ENCODE measurements at places on chromosomes 3 and 15. TPM values are rescaled to one million over a fixed set of nuclear protein-coding genes. Genes with fewer than 3 reads are reported as not detected.

Gene SAMMSON
- not detected for total RNA-seq

Gene KCNAB1
- 14.1 TPM for total RNA-seq

Gene AGBL1
- 2.5 TPM for total RNA-seq

Gene MYZAP
- total RNA-seq = 0.63 TPM

Gene OCA2
- total RNA-seq = 12.2 TPM

Gene TRIM42
- total RNA-seq = not detected

Gene THAP10
- 4.1 TPM for total RNA-seq

Gene TCF12
- total RNA-seq = 253 TPM

Gene RPUSD2
- 11.0 TPM for total RNA-seq

Gene ROPN1
- not detected for total RNA-seq

Gene GOLGA6A
- not detected for total RNA-seq

Gene RYK
- 91.7 TPM for total RNA-seq

Gene NTRK3
- total RNA-seq = 95.2 TPM

Gene IL17RE
- 0.31 TPM for total RNA-seq

Gene OXNAD1
- 25.4 TPM for total RNA-seq

Gene CTXN2
- 0.63 TPM for total RNA-seq

Gene TLR9
- total RNA-seq = 0.31 TPM

Gene SEMA3F
- 11.3 TPM for total RNA-seq

Gene CCDC39
- 0.63 TPM for total RNA-seq

Gene RUBCN
- total RNA-seq = 49.5 TPM

Gene RBP2
- not detected for total RNA-seq

Gene GOLGA8S
- total RNA-seq = under 0.01 TPM

Gene SMAD6
- total RNA-seq = 2.5 TPM

Gene IMPG2
- total RNA-seq = 2.8 TPM

Gene CA12
- 11.6 TPM for total RNA-seq

Gene ZNF620
- 16.3 TPM for total RNA-seq

Gene STRA6
- total RNA-seq = 3.1 TPM

Gene CDHR4
- total RNA-seq = not detected

Gene TICRR
- 6.6 TPM for total RNA-seq

Gene TERC
- total RNA-seq = 57.6 TPM

Gene GOLGA6L7
- total RNA-seq = not detected
